ENCODE measurements at places on chromosomes 7 and 10. TPM values are rescaled to one million over a fixed set of nuclear protein-coding genes. Genes with fewer than 3 reads are reported as not detected.

The HEPACAM2 gene
- not detected for total RNA-seq

The MAGI2 gene
- 0.51 TPM for total RNA-seq

The MARVELD1 gene
- 58.6 TPM for total RNA-seq

The DMTF1 gene
- total RNA-seq, result 37.4 TPM

Data from foreskin keratinocyte (primary cell).